ENCODE measurements at places on chromosomes 1 and 21.

DNA sequence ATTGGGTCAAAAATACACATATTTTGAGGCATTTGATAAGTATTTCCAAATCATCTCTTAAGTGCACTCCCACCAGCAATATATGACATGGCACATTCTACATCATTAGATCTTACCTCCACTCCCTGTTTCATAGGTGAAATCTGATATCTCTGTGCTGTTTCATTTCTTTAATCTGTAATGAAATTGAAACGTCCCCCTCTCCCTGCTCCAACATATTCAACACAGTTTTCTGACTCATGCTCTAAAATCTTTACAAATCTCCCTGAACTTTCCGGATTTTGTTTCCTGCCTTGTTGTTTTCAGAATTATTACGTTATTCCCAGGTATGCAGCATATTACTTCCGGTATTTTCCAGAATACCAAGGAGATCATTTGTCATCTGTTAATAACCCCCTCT, 66.1 kb upstream of the AKT3 start:
- DNase-seq = no peak

GRCh38 chr1:154467434-154468102, 34.5 kb upstream of the TDRD10 start:
- DNase-seq = no peak

- DNase-seq = no peak
Observed at GRCh38 chr1:115343200-115343737, 5.2 kb upstream of the NGF start.

GRCh38 chr1:166086113-166086883, 80.5 kb downstream of the FAM78B start:
- DNase-seq = no peak

GRCh38 chr1:197985351-197985750, 68.2 kb downstream of the LHX9 start:
- no peak for DNase-seq

DNA sequence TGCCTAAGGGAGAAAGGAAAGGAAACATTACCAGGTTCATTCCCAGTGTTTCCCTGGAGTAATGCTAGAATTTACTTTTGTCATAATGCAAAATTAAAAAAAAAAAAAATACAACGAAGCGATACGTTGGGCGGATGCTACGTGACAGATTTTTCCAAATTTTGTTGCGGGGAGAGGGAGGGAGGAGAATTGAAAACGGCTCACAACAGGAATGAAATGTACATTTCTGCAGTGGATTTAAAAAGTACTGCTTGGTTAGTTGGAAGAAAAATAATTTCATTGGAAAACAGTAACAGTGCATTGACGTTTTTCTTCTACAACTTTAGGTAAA, 157.5 kb downstream of the RUNX1 start:
- DNase-seq = no peak

- no peak for DNase-seq
Observed at GRCh38 chr1:163401211-163401610, 79.5 kb downstream of the NUF2 start.

- DNase-seq = no peak
Observed at GRCh38 chr1:171834821-171835220, 6.5 kb upstream of the DNM3 start.

DNA sequence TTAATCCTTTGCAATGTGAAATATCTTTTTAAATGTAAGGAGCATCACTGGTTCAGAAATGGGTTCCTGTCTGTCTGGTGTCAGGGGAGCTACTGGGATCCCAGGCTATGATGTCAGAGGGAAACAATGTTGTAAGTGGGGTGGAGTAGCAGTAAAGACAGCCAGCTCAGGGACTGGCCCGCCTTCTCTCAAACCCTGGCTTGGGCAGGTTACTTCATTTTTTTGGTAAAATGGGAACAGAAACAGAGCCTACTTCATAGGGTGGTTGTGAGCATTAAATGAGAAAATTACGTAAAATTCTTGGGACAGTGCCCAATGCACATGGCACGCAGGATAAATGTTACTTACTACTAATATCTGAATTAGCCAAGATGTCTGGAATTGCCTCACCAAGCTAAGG, 30.7 kb upstream of the IL20 start:
- DNase-seq = no peak

DNA sequence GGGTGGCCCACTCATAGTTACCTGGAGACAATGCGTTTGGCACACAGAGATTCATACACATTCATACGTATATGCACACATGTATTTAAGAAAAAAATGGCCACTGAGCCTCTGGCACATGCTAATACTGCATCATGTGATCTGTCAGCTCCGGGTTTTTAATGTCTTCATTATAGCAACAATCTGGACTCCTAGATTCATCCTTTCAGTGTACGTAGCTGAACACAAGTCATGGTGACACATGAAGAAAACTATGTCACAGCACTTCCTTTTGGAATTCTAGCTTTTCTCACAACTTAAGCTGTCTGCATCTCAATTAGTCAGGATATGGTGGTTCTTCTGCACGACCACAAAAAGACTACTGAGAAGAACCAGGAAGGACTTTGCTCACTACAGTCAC, 24.7 kb downstream of the HSF2BP start:
- DNase-seq = no peak

DNA sequence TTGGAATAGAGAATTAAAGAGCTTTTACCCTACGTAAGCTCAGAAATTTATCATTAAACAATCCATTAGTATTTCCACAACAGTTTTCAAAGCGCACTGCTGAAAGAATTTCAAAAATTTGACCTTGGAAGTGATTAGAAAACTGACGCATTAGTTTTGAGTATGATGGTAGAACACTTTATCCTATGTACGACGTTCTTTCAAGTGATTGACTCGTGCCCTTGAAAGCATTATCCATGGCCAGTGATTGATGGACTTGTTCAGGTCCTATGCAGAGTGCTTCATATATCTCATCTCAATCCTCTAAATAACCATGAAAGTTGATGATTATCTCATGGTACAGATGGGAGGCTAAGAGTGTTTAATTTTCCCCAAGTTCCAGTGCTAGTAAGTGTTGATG, 697.2 kb downstream of the USP25 start:
- no peak for DNase-seq

- no peak for DNase-seq
Observed at GRCh38 chr1:38360807-38361206, 314.2 kb upstream of the POU3F1 start.

DNA sequence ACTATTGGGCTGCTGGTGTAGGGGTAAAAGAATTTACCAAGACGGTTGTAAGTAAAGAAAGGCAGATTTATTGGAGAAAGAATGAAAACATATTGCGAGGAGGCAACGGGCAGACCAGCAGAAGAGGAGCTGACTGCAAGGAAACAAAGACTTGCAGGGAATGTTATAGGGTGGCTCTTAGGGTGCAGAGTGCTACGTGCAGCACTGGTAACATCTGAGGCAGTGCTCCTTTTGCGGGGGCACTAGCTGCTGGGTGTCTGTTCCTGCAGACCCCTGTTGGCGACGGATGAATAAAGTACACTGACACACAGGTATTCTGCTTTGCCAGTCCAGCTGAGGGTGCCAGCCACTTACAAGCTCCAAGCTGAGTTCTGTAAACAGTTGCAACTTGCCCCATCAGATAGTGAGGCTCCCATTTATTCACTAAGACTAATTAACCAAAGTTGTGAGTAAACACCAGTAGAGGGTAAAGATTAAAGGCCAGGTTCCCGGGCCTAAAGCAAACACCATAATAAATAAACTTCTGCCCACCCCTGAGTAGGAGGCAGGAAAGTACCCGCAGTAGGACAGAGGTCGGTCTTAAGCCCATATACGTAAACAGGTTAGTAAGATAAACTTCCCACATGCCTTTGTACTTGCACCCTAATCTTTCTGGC, 140.2 kb upstream of the KCNK1 start:
- DNase-seq = no peak

GRCh38 chr1:170027760-170028159, 46.7 kb downstream of the KIFAP3 start:
- no peak for DNase-seq

DNA sequence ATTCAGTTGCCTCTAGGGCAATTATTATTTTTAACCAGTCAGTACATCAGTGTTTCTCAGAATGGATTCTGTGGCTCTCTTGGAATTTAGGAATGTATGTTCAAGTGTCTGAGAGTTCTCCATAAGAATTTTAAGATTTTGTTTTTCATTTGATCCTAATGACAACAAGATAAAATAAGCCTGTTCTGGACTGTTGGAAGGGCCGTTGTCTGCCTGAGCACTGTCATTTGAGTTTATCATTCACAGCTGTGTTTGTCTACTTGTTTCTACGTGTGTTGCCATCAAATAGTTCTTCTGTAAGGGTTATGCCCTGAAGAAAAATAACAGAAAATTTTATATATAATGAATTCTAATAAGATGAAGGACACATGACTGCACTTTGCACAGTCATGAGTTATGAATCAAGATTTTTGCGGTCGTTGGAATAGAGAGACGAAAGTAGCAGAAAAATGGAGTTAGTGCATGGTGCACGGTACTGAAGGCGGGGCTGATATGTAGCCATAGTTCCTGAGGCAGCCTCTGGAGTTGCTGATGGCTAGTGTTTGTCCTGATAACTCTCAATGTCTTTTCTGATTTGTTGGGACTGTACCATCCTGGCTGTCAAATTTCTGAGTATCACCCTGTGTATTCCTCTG, 92.5 kb downstream of the NOS1AP start:
- no peak for DNase-seq

- DNase-seq = no peak
Observed at GRCh38 chr1:156897078-156897825, 3.7 kb downstream of the PEAR1 start.

- no peak for DNase-seq
Observed at GRCh38 chr1:10897321-10897980, 101.0 kb upstream of the CASZ1 start.

GRCh38 chr1:54310439-54311328, 95.5 kb downstream of the SSBP3 start:
- DNase-seq = no peak

GRCh38 chr1:226712742-226713419, 26.2 kb downstream of the ITPKB start:
- DNase-seq = no peak

DNA sequence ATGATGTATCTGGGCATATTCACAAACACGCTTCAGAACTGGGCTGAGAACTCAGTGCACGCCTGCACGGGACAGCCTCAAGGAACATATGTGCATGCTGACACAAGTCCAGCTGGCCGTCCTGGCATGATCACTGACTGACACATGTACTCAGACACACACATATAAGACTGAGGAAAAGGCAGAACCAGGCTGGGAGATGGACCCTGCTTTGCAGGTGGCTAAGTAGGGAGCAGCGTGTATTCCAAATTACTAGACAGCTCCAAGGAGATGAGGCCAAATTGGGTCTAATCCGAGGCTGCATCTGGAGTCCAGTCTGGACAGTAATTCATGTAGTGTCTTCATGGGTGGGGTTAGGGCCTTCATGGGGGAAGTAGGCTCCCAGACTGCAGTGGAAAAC, 41.4 kb upstream of the GJB5 start:
- no peak for DNase-seq

- no peak for DNase-seq
Observed at GRCh38 chr1:1966071-1966740, 37.4 kb downstream of the CFAP74 start.

DNA sequence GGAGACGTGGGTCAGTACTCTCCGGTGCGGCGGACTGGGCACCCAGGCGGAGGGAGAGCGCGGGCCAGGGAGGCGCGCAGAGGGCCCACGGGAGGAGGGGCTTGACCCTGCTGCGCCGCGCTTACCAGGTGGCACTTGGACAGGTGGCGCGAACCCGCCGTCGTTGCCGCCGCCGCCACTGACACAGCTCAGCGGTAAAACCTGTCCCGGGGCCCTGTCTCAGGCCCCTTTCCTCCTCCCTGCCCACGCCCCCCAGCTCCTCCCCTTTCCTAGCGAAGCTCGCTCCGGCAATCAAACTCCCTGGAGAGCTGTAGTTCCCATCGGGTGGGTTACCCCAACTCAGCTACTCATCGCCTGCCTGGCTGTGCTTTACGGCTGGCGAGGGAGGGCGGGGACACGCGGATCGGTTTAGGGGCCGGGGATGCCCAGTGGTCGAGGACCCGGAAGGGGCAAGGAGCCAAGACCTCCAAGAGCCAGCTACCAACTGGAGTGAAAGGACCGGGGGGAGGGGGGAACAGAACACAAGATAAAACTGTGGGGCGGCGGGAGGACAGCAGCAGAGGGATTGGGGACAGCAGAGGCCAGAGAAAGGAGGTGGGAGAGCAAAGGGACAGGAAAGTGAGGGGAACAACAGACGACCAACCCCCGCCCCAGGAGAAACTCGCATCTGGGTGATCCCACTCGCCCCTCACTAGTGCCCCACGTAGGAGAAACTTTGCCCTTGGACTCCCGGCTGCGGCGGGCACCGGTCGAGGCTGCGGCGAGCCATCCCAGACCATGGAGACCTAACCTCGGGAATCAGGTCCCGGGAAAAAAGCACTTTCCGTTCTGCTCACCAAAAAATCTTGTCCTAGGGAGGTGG, 2.9 kb downstream of the GFI1 start:
- DNase-seq = no peak

- DNase-seq = peak; percentile 93
Observed at GRCh38 chr1:26921540-26922430, at the start of gene NUDC. Gene NUDC (plus strand): TSS chr1:26921743. CDS start chr1:26921849, 106 bp downstream.

GRCh38 chr21:28783641-28784185, 209.0 kb downstream of the LTN1 start:
- no peak for DNase-seq

- no peak for DNase-seq
Observed at GRCh38 chr1:151716771-151717631, at the start of gene CELF3. Gene CELF3 (minus strand): TSS chr1:151716803. CDS start chr1:151716020, 783 bp downstream.

DNA sequence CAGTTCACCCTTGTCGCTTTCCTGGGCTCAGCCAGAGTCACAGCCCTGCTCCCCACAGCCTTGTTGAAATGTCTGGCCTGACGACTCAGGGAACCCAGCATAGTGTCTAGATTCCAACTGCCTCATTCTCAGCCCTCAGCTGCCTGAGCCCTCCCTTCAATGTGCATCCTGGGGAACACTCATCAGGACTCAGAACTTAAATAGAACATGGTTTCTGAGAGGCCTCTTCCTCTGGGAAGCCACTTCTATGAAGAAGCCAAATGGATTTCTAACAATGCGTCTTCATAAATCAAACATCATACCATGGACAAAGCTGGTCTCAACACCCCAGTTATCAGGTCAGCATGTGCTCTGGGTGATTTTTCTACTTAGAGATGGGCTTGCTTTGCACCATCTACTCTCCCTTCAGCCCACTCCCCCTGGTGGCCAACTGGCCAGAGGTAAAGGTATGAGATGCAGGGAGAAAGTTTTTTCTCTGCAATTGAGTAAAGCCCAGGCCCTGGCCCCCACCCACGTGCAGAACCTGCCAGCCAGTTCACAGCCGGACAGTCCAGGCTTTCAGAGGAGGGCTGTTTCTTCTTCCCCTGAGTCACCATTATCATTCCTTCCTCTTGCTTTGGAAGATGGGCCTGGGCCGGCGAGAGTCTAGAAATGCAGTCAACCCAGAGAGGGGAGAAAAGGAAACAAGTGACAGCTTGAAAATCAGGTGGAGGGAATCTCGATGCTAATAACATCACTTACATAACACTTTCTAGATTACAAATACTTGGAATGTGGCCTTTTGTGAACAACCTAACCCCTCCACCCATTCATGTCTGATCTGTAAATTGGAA, 32.1 kb downstream of the CD244 start:
- DNase-seq = no peak

DNA sequence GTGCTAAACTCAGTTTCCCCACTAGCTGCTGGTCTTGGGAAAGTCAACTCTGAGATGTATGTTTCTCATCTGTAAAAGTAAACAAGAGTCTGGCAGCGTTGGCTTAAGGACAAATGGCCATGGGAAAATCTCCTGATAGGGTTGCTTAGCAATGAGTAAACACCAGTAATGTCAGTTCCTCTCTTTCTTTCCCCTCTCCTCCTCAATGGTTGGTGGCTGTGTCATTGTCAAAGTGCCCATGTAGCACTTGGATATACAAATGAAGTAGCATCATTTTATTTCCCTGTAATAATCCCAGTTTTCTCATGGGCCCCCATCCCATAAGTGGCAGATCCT, 2.2 kb upstream of the FYB2 start:
- no peak for DNase-seq

GRCh38 chr21:17514124-17514845, 1.4 kb downstream of the CXADR start:
- DNase-seq = no peak

Data from LNCaP clone FGC (cell line).